HTR-8/SVneo (cell line): ENCODE measurements at places on chromosomes 2 and 18.

DNA sequence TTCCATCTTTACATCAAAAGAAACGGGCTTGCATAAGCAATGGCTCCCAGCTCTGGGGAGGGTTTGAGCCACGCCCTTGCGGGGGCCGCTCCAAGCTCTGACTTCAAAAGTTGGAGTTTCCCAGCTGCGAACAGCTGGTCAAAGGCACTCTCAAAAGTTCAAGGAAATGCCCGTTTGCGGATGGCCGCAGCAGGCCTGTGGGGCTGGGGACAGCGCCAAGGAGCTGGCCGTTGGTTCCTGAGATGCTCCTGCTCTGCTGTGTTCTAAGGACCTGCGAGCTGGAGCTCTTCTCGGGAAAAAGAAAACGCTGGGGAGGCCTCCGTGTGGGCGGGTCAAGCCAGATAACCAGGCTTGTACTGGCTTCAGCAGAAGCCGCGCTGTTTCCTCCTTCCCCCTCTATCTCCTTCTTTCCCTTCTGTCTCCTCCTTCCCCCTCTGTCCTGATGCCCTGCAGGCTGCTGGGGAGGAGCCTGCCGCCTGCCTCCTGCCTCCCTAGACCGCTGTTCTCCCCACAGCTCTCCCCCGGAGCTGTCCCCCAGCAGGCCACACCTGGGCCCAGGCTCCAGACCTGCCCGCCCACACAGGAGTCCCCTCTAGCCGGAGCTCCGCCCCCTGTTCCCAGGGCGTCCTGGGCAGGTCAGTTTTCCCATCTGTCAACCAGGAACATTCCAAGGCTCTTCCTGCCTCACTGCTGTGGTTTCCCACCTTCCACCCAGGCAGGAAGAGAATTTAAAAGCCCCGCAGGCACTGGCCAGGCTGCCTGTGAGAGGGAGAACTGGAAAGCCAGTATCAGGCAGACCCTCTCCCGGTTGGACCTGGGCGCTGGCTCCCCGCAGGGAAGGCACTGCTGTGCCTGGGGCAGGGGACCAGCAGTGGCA, 14.1 kb downstream of the KLF11 start:
- peak; percentile 79 for DNase-seq

DNA sequence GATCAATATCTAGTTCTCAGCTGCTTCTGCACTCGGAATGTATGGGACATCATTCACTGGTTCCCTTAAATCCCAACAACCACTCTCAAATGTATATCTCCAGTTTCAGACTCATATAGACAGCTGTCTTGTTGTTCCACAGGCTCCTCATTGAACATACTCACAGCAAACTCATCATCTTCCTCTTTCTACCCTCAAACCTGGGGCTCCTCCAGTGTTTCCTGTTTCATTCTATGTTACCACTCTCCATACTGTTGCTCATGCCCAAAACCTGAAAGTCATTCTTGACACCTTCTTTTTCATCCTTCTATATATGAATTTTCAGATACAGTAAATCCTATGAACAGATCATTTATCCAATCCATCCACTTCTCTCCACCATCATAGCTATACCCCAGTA, 18.7 kb upstream of the REL start:
- no peak for DNase-seq

DNA sequence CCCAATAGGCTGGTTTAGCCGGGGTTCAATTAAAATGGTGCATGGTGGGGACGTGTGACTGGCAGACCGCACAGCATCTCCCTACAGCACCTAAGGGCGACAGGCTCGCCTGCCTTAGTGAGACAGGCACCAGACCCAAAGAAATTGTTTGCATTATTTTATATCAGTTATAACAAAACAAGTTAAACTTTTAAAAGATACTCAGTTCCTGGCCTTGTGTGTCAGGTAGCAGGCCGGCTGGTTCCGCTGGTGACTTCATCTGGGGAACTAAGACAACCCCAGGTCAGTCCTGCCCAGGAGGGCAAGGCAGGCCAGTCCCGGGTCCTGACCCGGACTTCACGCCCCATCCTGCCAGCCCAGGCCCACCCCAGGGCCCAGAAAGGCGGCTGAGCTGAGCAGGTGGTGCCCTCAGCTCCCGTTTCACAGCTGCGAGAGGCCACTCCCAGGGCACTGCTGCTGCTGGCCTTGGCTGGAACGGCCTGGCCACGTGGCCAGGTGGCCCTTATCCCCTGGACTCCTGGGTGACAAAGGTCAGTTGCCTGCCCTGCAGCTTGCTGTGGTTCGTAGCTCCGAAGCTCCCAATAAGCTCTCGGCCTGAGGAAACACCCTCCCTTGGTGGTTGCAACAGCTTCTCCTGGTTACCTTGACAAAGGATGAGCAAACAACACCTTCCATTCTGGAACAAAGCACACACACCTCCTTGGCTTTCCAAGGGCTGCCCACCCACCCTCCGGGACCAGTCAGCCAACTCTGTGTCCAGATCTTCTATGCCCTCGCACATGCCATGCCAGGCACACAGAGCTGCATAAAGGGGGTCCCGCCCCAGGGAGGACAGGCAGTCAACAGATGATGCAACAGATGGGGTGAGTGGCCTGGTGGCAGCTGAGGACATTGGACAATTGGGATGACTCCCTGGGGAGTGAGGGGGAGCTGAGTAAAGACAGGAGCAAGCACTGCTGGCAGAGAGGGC, 11.3 kb upstream of the AGXT start:
- no peak for DNase-seq

- DNase-seq = no peak
Observed at GRCh38 chr2:25933622-25934021, 48.7 kb downstream of the KIF3C start.

- DNase-seq = no peak
Observed at GRCh38 chr2:149787206-149787605, 199.6 kb upstream of the MMADHC start.

DNA sequence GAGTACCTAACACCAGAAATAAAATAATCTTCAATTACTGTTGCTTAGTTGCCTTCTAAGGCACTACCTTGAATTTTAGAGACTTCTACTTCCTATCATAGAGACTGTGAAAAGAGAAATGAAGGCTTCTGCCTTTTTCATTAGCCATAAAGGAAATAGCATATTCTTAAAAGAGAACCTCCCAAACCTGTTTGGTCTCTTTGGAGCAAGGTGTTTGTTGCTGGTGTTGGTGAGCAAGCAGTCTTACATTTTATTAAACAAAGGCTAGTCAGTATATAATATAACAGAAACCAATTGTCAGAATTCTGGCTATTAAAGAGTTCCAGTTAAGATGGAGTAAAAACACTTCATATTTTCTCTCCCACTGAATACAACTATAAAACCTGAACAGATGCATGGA, 116.4 kb downstream of the TAF4B start:
- DNase-seq = no peak

DNA sequence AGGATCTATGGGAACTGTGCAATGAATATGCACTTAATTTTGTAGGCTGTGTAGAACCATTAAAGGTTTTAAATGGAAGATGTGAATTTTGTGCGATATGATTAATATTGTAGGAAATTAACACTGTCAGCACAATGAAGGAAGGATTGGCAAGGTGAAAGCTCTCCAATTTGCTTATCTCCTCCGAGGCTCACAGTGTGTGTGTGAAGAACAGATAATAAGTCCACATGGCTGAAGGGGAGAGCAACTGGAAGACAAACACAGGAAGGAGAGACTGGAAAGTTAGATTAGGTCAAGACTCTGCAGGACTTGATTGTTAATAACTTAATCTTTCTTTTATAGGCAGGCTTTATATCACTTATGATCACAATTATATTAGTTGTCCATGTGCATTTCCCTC, 269.7 kb upstream of the VRK2 start:
- no peak for DNase-seq

- DNase-seq = peak; percentile 54
Observed at GRCh38 chr18:45802814-45803492, 22.5 kb upstream of the SIGLEC15 start.

GRCh38 chr2:68834737-68835376, 36.3 kb downstream of the BMP10 start:
- DNase-seq = no peak
